ENCODE measurements at places on chromosomes 3 and 15.

DNA sequence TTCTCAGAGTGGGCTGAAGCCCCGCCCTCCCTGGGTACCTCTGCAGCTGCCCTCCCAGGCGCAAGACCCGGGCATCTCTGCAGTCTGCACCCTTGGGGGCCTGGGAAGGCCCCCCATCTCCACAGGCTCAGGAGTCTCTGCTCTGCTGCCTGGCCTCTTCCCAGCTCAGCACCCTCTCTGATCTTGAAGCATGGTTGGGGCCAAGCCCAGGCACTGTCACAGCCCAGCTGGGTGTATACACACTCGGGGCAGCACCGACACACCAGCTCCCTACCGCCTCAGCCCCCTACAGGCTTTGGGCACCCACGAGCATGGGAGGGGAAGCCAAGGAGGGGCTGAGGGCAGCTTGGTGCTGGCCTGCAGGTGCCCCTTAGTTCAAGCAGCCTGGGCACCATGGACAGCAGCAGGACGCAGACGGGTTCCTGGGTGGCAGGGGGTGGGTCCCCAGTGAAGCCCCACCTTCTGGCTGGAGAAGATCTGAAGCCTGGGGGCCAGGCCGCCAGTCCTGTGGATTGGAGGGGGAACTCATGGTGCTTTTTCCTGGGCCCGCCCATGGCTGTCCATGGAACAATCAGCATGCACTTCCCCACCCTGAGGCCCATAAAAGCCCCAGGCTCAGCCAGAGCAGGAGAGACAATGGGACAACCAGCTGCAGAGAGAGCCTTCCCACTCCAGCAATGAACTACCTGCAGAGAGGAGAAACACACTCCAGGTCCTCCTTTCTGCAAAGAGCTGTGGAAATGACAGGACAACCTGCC, 170.6 kb downstream of the TJP1 start:
- no peak for DNase-seq

DNA sequence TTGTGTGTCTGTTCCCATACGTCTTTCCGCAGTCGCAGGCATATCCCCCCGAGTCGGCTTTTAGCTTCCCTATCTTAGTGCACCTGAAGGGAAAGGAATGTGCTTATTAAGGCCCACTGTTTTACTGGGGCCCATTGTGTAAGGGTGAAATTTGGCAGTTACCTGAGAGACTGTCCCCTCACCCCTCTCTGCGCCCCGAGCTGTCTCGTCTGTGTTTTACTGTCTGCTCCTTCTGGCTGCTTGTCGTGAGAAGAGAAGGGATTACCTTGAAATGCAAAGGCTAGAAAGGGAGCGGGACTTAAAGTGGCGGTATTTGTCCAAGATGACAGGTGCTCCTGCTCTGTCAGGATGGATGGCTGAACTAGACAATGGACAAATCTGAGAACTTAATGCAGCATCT, 233.0 kb upstream of the POU1F1 start:
- no peak for DNase-seq

DNA sequence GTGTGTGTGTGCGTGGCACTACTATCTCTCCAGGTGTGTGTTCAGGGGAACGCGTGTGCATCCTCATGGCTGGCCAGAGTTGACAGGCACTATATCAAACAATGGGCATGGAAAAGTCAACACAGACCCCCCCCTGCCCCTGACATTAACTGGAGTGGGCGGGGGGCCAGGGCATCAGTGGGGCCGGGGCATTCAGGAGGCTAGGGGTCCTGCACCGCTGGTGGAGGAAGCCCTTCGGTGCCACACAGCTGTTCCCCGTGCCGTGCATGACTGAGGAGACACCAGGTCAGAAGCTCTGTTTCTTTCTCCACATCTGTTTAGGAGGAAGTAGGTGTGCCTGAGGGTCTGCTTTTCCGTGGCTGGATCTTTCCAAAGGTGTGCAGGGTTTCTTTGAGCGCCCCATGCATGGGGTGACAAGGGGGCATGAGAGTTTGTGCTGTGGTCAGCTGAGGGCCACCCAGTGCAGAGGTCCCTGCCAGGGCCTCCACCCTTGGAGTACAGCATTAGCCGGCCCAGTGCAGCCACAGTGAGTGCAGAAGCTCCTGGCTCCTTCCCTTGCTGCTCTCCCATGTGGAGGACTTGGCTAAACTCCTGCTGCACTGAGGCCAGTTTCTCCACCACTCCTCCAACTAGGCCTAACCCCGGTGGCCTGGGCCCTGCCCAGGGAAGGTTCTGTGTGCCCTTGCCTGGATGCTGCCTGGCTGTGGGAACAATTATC, 7.5 kb downstream of the C3orf22 start:
- DNase-seq, result no peak

GRCh38 chr3:117603097-117603496, 893.5 kb downstream of the TUSC7 start:
- no peak for DNase-seq

DNA sequence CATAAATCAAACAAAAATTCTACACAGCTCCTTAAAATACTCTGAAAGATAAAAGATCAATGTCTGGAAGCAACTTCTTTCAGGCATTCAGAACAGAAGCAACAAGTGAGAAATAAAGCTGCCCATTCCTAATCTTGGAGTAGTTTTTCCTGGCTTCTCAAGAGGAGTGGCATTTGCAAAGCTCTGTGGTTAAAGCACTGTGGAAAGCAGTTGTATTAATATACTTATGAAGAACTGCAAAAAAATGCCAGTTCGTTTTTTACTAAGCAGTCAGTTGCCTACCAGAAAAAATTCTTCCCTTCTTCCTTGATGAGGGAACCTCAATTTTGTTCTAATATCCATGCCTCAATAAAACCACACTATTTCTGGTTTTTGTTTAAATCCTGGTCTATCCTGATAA, 197.8 kb downstream of the TNIK start:
- no peak for DNase-seq

DNA sequence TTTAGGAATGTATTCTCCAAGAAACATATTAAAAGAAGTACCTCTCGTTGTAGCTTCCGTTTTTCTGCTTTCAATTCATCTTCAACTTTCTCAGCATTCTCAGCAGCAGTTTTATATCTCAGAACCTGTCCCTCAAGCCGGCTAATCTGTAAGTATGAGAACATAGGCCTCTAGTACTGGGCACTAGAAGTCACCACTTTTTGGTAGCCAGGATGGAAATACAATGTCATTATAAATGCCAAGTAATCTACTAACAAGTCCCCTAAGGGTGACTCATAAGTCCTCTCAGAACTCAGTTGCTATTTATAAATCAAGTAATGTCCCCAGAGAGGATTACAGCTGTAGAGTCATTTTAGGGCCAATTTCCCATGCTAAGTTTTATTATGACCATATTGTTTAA, 61.1 kb downstream of the MLH1 start:
- DNase-seq, result no peak

- no peak for DNase-seq
These were observed 144.3 kb downstream of the ERC2 start for GRCh38 chr3:56323986-56324420.

DNA sequence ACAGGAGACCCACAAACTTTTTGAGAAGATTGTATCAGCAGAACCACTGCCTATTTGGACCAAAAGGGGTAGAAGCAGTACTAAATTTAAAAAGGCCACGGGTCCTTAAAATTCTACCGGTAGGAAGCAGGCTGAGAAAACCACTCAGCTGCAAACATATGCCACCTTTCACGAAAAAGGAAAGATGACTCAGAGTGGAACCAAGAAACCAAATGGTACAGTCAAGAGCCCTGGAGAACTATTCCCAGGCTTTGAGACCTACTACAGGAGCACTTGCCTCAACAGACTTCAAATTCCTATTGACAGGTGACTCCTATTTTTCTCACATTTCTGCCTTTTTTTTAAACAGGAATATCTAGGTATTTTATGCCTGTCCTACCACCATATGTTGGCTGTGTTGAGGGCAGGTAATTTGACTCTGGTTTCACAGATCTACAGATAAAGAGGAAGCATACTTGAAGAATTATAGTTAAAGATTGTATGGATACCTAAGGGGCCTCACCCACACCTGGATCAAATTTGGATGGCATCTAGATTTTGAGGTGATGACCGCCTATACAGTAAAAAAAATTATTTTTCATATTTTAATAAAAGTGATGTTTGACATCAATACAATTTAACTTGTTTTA, 10.1 kb downstream of the GOLIM4 start:
- DNase-seq, result no peak

DNA sequence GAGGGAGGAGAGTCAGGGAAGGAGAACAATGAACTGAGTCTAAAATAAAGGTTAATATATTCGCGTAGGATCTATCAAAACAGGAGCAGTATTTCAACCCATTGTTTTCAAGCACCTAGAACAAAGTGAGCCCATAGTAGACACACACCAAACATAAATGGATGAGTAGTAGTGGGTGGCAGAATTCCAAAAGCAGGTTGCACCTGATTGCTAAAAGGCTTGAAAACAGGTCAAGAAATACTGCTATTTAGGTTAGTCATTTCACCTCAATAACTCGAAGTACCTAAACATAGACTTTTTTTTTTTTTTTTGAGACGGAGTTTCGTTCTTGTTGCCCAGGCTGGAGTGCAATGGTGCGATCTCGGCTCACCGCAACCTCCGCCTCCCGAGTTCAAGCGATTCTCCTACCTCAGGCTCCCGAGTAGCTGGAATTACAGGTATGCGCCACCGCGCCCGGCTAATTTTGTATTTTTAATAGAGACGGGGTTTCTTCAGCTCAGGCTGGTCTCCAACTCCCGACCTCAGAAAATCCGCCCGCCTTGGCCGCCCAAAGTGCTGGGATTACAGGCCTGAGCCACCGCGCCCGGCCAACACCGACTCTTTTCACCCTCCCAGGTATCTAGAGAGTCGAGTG, 855 bp upstream of the ABHD5 start:
- DNase-seq, result no peak

- no peak for DNase-seq
These were observed 218.3 kb upstream of the LYSMD4 start for GRCh38 chr15:99951511-99951910.

GRCh38 chr3:195013411-195014361, 257.3 kb downstream of the XXYLT1 start:
- no peak for DNase-seq

DNA sequence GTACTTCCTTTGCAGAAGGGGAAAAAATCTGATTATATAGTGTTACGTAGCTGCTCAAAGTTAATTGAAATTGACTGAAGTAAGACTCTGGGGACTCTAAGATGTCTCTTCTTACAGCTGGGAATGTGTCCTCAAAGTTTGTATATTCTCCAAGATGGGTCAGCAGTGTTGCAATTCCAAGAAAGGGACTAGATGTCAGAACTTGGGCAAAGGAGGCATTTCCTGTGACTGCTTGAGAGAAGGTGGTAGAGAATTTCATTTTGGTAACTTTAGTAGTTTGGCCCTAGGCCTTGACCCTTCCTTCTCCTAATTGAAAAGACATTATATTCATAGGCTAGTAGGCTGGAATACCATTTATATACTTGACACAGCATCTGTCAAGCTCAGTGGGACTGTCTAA, 33.9 kb downstream of the PTPRG start:
- no peak for DNase-seq

- no peak for DNase-seq
These were observed 986.4 kb downstream of the ROBO1 start for GRCh38 chr3:78781351-78781750.

DNA sequence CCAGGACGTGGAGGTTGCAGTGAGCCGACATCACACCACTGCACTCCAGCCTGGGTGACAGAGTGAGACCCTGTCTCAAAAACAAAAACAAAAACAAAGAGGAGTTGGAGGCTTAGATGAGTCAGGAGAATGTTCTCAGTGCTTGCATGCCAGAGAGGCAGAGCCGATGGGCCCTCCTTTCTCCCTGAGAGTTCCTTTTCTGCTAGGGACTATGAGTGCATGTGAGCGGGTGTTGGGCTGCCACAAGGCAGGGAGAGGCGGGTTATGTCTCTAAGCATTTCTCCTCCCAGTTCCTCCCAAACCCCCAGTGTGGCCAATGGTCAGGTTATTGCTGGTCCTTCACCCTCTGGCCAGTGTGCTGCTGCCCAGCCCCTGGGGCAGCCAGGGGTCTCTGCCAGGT, 45.1 kb downstream of the RTP1 start:
- DNase-seq, result no peak

DNA sequence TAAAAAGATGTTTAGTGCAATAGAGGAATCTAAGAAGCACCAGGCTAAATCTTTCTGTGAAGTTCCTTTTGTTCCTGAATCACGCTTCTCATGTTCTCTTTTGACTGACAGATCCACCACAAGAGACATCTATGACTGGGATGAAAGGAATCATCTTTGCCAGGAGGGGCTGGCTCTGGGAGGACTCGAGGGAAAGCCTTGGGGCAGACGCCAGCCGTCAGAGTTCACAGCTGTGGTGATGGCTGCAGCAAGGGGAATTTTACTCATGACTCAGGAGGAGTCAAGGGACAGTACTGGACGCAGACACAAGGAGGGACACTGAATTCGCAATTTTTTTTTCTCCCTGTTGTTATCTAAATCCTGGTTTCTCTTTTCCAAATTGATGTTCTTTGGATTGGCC, 38.7 kb downstream of the C3orf38 start:
- no peak for DNase-seq

GRCh38 chr15:44136991-44137477, 58.0 kb downstream of the FRMD5 start:
- no peak for DNase-seq

DNA sequence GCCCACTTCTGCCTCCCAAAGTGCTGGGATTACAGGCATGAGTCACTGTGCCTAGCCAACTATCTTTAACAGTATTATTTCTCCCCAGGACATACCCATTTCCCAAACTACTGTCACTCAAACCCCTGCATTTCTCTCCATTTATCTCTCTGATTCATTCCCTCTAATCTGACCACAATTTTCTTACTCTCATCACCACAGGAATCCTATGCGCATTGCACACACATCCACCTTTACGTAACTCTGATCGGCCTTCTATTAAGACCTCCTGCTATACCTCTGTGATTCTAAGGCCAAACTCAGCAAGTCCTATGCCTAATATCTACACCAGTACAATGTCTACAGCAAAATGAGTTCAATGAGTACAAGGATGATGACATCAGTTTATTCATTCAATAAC, 235.0 kb downstream of the ULK4 start:
- no peak for DNase-seq

GRCh38 chr3:18438586-18438985, 13.4 kb upstream of the SATB1 start:
- no peak for DNase-seq

DNA sequence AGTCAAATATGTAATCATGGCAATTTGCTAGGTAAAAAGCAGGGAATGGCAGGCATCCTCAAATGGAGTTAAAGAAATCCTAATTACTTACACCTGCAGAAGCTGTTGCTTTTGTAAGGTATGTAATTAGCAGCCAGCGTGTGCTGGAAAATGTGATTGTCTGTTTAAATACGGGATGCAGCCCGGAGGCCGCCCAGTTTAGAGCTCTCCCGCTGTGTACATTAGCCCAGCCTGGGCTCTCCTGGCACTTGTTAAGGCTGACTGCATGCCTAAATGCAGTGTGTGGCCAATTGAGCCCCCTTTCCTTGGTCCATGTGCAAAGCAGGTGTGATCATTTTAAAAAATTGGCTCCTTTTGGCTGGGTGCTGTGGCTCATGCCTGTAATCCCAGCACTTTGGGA, 9.0 kb downstream of the DPH3 start:
- no peak for DNase-seq

- no peak for DNase-seq
These were observed 38.8 kb upstream of the BCL2L10 start for GRCh38 chr15:52151353-52151752.
